ENCODE measurements at places on chromosomes 16 and 17.

GRCh38 chr17:8532021-8532420, 96.3 kb downstream of the NDEL1 start:
- no peak for DNase-seq

DNA sequence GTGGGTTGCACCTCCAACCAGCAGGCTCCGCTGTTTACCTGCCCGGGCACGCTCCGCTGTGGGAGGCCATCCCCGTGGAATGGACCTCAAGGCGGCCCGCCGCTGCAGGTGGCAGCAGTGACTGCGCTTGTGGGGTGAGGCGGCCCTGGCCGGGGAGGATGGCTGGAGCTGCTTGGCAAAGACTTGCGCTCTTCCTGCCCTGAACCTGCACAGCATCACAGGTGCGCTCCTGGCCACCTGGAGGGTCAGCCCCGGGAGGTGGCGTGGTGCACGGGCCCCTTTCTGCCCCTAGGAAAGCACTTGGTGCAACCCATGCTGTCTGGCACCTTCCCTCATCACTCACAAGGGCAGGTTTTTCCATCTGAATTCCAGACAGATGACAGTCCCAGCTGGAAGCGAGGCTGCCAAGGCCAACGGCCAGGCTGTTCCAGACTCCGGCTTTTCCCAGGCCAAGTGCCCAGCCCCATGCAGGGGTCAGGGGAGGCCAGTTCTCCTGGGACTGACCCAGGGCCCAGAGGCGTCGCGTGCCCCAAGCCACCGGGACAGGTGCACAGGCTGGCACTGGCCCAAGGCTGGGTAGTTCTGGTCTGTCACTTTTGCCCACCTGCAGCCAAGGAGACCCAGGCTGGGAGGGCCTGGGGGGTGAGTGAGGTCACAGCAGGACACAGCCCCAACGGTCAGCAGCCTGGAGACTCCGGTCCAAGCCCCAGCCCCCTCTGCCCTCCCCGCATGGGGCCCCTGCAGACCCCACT, 13.3 kb downstream of the UTS2R start:
- DNase-seq: no peak

- no peak for DNase-seq
These were observed 7.5 kb downstream of the SEC14L1 start for GRCh38 chr17:77148077-77148939.

DNA sequence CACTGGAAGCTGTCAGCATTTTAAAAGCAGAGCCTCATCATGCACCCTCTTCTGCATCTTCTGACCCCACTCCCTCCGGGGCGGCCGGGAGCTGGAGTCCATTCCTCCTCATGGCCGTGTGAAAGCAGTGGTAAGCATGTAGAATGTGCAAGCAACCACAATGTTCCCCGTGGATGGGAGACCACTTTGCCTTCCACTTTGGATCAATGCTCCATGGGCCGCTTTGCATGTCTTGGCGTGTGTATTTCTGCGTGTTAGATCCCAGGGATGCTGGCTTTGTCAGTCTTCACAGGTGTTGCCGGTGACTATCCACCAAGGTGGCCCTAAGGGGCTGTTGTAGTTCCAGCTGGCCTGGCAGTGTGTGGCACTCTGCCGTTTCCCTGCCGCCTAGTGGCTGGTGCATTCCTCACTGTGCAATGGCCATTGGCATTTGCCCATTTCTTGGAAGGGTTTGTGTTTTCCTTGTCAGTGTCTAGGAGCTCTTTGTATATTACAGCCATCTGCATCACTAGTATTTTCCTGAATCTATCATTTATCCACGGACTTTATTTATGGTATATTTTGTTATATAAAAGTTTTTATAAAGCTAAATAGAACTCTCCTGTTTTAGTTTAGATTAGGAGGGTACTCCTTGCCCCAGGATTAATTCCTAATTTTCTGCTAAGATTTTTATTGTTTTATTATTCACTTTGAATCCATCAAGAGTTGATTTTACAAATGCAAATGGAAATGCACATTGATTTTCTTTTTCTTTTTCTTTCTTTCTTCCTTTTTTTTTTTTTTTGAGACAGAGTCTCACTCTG, 5.8 kb upstream of the ALDH3A1 start:
- DNase-seq: no peak

- no peak for DNase-seq
These were observed 53.0 kb upstream of the METRNL start for GRCh38 chr17:83026311-83026811.

DNA sequence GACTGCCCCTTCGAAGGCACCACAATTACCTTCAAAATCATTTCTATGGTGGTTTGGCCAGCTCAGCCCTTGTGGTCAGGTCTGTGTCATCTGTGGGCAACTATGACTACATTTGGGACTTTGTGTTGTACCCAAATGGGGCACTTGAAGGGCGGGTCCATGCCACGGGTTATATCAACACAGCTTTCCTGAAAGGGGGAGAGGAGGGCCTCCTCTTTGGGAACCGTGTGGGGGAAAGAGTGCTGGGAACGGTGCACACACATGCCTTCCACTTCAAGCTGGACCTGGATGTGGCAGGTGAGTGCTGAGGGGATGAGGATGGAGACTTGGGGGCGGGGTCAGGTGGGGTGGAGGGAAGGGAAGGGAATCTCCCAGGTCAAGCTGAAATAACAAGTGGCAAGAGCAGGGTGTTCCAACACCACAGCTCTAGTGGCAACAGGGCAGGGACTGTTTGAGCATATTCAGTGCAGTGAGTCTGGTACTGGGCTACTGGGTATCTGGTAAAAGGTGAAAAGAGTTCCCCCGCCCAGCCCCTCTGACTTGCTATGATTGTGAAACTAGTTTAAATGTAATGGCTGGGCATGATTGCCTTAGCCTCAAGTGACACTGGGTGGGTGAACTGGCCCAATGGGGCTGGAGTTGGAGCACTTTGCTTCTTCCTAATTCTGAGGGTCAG, 1.7 kb downstream of the AOC2 start:
- DNase-seq: peak; percentile 80

DNA sequence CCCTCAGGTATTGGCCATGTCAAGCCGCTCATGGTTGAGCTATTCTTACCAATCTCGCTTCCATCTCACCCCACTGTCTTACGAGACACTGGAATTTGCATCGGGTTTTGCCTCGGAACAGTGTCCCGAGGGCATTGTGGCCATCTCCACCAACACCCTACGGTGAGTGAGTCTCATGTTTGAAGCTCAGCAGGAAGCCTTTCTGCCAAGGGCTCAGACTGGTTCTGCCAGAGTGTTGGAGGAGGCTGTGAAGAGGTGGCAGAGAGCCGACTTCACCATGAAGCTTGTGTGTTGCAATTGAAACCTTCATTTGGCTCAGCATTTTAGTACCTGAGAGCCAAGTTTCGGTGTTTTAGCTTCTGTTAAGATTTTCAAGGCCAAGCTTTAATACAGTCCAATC, 38.0 kb downstream of the SF3B3 start:
- DNase-seq: peak; percentile 11

DNA sequence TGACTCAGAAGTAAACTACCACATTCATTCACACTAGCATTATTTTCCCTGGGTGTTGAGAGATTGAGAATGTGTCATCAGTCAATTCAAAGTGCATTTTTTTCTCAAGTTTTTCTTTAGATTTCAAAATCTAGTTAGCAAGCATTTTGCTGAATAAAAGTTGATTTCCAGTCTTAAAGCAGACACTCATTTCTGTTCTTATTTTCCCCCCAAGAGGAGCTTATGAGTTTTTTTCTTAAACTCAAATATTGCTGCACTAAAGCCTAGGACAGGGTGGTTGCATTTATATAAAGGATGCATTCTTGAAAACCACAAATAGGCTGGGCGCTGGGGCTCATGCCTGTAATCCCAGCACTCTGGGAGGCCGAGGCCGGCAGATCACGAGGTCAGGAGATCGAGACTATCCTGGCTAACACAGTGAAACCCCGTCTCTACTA, 15.3 kb downstream of the CDH3 start:
- DNase-seq: no peak

GRCh38 chr16:54171626-54172537, 114.7 kb downstream of the IRX3 start:
- no peak for DNase-seq

GRCh38 chr17:46194393-46195216, 1.4 kb upstream of the KANSL1 start:
- DNase-seq: no peak

GRCh38 chr16:73997971-73998370, 298.6 kb upstream of the PSMD7 start:
- no peak for DNase-seq

GRCh38 chr17:80902197-80902962, 89.3 kb upstream of the CHMP6 start:
- no peak for DNase-seq

DNA sequence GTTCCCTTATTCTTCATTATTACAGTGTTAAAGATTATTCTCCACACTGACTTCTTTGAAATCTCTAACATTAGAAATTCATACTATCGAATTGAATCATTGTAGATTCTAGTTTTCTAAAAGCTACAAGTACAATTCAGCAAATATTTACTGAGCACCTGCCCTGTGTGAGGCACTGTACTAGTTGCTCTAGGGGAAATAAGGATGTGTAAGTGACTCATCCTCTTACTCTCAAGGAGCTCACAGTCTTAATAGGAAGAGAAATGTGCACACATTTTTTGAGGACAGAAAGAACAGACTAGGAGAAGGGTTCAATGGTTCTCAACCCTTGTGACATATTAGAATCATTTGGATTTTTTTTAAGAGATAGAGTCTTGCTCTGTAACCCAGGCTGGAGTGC, 7.7 kb upstream of the SLFN12L start:
- no peak for DNase-seq

- DNase-seq: no peak
These were observed 152.4 kb downstream of the ABCC12 start for GRCh38 chr16:48003206-48003907.

- DNase-seq: no peak
These were observed 16.6 kb downstream of the UBALD2 start for GRCh38 chr17:76281573-76282371.

- DNase-seq: no peak
These were observed 24.4 kb downstream of the NAA60 start for GRCh38 chr16:3467921-3468320.

DNA sequence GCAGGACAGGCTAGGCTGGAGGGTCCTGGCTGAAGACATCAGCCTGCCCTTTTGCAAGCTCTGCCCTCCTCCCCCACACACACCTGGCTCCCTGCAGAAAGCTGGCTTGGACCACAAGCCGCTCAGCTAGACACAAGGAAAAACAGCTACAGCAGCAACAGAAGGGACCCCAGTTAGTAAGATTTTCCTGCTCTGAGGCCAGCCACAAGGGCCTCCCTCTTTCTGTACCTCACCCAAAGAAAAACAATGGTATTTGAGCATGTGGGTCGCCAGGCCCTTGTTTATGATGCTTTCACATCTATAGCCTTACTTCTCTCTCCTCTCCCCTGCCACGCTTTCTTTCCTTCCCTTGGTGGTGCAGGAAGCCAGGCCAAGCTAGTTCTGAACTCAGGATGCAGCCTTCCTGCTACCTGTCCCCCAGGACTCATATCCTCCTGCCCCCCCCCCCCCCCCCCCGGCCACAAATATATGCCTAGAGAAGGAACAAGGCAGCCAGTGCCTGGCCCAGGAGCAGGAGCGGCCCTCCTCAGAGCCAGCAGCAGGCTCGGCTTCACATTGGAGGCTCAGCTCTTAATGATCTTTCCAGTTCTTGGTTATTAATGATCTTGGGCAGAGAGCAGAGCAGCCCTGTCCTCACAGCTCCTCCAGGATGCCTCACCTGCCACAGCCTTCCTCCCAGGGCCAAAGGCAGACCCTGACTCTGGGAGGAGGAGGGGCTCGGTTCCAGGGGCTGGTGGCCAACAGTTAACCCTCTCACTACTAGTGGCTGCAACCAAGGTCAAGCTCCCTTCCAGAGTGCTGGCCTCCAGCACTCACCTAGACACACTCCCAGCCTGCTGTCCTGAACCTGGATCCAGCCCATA, 19.5 kb downstream of the GRIN2C start:
- no peak for DNase-seq

- DNase-seq: peak; percentile 10
These were observed 59.5 kb downstream of the RPTOR start for GRCh38 chr17:80604009-80604669.

DNA sequence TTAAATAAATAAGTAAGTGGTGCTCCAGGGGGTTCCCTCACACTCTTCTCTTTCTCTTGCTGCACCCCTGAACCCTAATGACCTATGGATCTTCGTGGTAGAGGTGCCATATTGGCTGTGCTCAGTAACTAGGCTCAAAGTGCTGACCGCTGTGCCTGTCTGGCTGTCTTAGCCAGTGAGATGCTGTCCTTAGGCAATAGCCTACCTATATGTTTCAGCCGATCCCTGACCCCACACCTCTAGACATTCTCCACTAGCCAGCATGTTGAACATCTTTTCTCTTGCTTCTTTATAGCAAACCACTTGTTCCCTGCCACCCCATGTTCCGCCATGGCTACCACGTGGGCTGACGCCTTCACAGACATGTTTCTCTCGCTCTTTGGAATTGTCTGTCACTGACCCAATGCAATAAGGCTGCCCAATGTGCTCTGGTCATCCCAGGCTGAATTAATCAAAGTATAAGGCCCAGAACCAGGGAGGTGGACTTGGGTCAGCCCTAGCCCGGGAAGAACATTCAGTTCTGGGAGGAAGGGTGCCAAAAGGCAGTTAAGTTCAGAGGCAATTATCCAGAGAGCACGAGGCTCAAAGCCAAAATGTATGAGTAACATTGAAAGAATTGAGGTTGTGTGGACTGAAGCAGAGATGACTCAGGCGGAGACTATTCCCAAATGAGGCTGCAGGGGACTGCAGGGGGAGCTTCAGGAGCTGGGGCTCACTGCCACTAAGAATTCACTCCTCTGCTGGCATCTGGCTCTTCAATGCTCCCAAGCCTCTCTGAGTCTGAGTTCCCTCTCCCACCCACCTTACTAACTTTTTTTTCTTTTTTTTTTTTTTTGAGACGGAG, 28.7 kb upstream of the TNRC6A start:
- no peak for DNase-seq

GRCh38 chr17:70368011-70368410, 198.7 kb downstream of the KCNJ2 start:
- no peak for DNase-seq

DNA sequence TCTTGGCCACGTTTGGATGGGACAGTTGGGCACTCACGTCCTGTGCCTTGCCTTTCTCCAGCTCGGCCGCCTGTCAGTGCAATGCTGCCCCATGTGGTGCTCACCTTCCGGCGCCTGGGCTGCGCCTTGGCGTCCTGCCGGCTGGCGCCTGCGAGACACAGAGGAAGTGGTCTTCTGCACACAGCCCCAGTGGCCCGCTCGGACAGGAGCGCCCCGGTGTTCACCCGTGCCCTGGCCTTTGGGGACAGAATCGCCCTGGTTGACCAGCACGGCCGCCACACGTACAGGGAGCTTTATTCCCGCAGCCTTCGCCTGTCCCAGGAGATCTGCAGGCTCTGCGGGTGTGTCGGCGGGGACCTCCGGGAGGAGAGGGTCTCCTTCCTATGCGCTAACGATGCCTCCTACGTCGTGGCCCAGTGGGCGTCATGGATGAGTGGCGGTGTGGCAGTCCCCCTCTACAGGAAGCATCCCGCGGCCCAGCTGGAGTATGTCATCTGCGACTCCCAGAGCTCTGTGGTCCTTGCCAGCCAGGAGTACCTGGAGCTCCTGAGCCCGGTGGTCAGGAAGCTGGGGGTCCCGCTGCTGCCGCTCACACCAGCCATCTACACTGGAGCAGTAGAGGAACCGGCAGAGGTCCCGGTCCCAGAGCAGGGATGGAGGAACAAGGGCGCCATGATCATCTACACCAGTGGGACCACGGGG, 7.1 kb downstream of the ACSF3 start:
- no peak for DNase-seq

GRCh38 chr16:48535369-48535787, 74.6 kb downstream of the N4BP1 start:
- DNase-seq: no peak

Measured in activated T-cell treated with anti-CD3 and anti-CD28 coated beads, Interleukin-2, amount 50 U/mL, for 48 hours (primary cell).